ENCODE measurements at places on chromosomes 2 and 18. TPM values are rescaled to one million over a fixed set of nuclear protein-coding genes. Genes with fewer than 3 reads are reported as not detected.
A peak's percentile ranks its signal among the peaks of the same experiment; 100 is the strongest.

Gene CREG2
- 0.28 TPM for total RNA-seq

Gene UGGT1
- 64.6 TPM for total RNA-seq

Gene CROCC2
- not detected for total RNA-seq

Gene SRBD1
- total RNA-seq: 27.1 TPM

DNA sequence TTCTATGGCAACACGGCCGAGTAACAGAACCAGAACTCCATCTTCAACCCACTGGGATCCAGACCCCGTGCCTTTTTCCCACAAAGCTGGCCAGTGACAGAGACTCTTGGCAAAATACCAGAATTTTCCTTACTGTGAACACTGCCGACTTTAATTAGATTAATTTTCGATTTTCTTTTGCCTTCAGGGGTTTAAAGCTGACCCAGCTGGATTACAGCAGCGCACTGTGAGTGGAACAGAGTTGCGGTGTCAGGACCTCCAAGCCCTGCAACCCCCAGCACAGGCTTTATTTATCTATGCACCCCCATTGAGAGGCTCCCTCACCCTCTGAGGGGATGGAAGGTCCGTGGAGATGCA lies 36.4 kb downstream of the CTIF start:
- DNase-seq: no peak

- no peak for DNase-seq
Measured at GRCh38 chr2:177429688-177430325, 37.2 kb downstream of the AGPS start.

- no peak for DNase-seq
Measured at GRCh38 chr18:39935598-39935997, 2019.4 kb upstream of the PIK3C3 start.

DNA sequence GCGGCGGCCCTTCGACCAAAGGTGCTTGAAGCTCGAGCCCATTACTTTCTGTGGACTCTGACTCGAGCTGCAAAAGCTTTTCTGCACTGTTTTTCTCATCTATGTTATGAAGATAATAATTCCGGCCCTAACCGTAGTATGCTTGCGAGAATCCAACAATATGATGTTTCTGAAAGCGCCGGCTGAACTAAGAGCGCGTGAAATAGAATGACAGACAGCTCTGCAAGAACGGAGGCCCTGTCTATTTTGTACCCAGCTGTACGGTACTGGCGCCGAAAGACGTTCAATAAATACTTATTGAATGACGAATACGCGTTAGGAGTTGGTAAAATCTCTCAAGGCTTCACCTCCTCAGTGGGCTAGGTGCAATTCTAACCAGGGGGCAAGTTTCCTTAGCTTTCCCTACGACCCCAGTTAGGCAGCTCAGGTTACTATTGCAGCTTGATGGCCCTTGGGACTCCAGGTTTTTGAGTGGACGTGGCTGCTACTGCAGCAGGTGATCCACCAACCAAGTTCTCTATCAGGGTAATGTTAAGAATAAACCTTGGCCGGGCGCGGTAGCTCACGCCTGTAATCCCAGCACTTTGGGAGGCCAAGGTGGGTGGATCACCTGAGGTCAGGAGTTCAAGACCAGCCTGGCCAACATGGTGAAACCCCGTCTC lies 570 bp downstream of the SCRN3 start:
- no peak for DNase-seq

DNA sequence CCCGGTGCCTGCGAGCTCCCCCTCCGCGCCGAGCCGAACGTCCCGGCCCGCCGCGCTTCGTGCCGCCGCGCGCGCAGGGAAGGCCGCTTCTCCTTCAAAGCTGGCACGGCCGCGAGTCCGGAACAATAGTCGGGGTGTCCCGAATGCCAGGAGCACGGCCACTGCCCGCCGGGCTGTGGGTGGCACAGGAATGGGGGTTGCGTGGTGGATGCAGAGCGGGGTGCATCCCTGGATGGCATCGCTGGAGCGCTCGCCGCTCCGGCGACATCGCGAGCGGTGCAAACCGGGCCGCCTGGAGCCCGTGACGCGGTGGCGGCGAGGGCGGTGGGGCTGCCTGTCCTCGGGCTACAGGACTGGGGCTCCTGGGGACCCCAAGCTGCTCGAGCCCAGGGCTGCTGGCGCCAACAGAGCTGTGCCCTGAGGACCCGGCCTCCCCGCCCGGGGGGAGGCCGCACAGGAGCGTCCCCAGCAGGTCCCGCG lies 1.1 kb upstream of the SATB2 start:
- no peak for DNase-seq

DNA sequence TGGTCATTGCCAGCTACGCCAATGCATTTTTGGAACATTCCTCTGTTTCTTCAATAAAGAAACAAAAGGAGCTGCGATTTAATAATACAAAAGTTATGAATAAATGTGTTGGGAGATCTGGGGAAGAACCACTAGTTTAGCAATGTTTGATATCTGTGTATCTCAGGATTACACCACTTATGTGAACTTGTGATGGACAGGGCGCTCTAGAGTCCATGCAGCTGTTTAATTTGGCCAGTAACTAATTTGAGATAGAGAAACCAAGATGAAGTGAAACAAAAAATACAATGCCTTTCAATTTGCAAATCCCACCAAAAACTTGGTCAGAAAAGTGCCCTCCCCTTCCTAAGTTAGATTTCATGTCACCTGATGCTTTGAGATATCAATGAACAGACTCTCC lies 6.8 kb upstream of the DCDC2C start:
- no peak for DNase-seq

DNA sequence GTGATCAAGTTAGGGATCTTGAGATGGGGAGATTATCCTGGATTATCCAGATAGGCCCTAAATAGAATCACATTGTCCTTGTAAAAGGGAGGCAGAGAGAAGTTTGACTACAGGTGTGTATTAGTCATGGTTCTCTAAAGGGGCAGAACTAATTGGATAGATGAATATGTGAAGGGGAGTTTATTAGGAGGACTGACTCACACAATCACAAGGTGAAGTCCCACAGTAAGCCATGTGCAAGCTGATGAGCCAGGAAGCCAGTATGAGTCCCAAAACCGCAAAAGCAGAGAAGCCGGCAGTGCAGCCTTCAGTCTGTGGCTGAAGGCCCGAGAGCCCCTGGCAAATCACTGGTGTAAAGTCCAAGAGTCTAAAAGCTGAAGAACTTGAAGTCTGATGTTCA lies 275.8 kb downstream of the KCNS3 start:
- DNase-seq: no peak

DNA sequence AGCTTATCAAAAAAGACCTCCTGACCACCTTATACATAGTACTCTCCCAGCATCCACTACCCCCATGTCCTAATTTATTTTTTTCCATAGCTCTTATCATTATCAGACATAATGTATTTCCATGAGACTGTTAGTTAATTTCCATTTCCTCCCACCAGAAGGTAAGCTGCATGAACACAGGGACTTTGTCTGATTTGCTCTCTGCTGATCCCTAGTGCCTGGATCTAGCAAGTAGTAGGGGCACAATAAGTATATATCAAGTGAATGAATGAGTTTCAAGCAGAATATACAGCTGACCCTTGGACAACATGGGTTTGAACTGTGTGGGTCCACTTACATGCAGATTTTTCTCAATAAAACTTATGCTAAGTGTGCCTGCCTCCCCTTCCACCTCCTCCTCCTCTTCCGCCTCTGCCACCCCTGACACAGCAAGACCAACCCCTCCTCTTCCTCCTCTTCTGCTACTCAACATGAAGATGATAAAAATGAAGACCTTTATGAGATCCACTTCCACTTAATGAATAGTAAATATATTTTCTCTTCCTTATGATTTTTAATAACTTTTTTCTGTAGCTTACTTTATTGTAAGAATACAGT lies 53.8 kb downstream of the CTAGE1 start:
- DNase-seq: no peak

GRCh38 chr2:18319987-18320386 lies 240.5 kb downstream of the RDH14 start:
- DNase-seq: no peak

- no peak for DNase-seq
Measured at GRCh38 chr2:25651066-25651465, 22.3 kb downstream of the DTNB start.

DNA sequence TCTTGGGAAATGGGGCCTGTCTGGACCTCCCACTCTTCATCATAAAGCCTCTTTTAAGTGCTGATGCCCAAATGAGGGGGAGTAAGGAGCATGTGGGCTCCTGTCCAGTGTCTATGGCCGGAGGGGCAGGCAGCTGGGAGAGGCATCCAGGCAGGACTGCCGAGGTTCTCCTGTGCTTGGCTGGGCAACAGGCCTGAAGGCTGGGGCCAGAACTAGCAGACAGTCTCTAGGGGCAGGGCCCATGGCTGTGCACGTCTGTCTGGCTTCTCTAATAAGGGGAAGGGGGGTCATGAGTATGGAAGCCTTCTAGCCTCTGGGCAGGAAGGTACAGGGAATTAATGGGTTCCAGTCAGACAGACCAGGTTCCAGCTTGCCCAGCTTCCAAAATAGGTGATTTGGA lies 128.6 kb downstream of the SMAD2 start:
- no peak for DNase-seq

GRCh38 chr2:95728878-95729596 lies 137.2 kb downstream of the TRIM43 start:
- peak; percentile 9 for DNase-seq

GRCh38 chr2:71801969-71802368 lies 345.7 kb downstream of the CYP26B1 start:
- DNase-seq: no peak

DNA sequence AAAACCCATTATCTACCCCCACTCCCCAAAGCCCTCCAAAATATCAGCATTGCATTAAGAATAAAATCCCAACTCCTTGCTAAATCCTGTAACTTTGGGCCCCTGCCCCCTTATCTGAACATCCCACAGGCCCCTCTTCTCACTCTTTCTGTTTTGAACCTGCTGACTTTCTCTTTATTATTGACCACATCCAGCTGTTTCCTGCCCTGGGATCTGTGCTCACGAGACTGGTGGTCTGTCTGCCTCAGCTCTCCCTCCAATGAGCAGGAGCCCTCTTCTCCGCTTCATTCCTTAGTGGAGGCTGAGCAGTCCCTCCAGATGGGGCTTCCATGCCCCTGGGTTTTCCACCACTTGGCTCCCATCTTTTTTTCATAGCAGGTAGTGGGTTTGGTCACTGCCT lies 116.9 kb downstream of the ACKR3 start:
- no peak for DNase-seq

GRCh38 chr2:181164699-181165098 lies 184.3 kb downstream of the UBE2E3 start:
- DNase-seq: no peak

GRCh38 chr2:30480703-30481322 lies 33.8 kb downstream of the LCLAT1 start:
- DNase-seq: no peak

GRCh38 chr2:64748561-64748960 lies 94.8 kb upstream of the SERTAD2 start:
- DNase-seq: peak; percentile 36

- DNase-seq: no peak
Measured at GRCh38 chr2:174184504-174184903, 63.8 kb downstream of the OLA1 start.

DNA sequence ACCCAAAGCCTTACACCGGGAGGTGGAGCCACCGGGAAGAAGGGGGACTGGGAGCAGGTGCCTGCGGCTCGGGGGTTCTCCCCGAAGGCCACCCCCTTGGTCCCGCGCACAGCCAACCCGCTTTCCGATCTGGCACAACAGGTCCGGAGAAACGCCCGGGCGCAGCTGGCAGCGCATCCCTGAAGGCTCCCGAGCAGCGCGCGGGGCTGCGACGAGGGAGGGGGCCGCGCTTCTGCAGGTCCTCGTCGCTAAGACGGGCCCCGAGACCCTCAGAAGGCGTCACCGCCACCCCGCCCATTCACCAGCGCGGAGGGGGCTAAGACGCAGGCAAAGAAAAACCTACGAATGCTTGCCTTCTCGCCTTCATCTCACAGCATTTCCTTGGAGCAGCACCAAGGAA lies 1.8 kb downstream of the CBLN2 start:
- DNase-seq: no peak

DNA sequence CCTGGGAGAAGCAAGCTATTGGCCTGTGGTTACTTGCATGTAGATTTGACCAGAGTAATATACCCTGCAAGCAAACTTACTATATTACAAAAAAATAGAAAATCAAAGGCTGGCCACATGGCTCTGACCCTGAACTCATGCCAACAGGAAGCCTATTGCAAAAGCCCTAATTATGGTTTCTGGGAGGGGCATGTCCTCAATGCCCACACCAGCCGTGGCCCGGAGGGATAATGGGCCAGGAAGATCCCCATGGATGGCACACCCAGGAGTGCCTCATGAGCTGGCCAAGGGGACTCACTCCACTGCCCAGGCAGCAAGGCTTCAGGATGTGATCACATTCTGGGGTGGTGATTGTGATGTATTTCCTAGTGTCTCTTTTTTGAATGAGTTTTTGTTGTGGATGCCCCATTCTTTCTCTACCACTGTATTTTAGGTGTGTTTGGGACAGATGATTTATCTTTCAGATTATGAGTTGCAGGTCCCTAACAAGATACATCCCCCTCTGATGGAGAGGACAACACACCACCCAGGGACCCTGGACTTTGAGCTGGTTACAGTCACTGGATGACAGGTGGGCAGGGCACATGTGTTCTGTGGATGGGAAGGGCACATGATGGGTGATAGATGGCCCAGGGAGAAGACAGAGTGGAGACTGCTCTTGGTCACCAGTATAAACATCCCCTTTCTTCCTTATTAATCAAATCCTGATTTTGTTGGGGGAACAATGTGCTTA lies 18.7 kb upstream of the TFCP2L1 start:
- no peak for DNase-seq

DNA sequence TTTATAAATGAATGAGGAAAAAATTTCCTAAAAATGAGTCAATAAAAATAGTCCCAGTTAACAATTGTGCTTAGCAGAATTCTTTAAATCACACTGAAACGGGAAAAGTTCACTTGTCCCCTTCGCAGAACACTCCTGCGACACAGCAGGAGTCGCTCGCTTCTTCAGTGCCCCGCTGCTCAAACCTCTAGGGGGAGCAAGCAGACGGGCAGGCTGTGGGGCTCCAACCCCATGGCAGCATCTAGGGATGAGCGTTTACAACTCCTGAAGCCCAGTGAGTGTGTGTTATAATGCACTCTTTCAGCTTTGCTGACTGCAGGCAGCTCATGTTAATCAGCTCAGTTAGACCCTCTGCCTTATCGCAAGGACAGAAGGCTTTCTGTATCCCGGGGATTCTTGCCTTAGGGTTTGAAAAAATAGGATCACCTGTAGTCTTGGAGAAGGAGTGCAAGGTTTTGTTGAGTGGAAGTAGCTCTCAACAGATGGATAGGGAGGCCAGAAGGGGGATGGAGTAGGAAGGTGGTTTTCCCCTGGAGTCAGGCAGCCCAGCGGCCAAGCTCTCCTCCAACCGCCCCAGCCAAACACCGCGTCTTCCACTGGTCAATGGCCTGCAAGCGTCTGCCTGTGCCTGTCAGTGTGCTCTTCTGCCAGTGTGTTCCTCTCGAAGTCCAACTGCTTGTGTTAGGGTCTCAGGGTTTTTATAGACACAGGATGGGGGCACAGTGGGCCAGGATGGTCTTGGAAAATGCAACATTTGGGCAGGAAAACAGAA lies 1977.7 kb upstream of the LRRTM1 start:
- DNase-seq: no peak

DNA sequence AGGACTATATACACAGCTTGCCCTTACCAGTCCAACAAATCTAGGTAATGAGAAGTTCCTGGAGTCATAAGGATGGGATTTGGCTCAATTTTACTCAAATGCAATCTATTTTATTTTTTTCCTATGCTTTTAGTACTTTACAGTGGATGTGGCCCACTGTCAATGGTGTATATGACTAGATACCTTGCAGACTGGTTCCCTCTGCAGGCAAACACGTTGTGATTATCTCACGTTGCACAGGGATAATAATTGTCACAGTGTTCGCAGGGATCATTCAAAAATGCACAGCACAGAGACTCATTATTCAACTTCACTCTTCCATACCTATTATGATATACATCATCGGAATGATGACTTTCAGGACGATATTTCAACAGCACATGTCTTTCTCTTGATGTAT lies 359.7 kb downstream of the MBD2 start:
- DNase-seq: no peak

Measured in naive thymus-derived CD4-positive, alpha-beta T cell (primary cell).